ENCODE measurements at places on chromosomes 3 and 15. TPM values are rescaled to one million over a fixed set of nuclear protein-coding genes. Genes with fewer than 3 reads are reported as not detected.

TMEM40 gene
- total RNA-seq, result not detected

PLSCR2 gene
- not detected for total RNA-seq

TRIM42 gene
- total RNA-seq, result not detected

CHRNA7 gene
- not detected for total RNA-seq

MCTP2 gene
- total RNA-seq, result 16.3 TPM

- DNase-seq, result no peak
These were observed 897 bp upstream of the CHL1 start for GRCh38 chr3:195666-196065.

DNA sequence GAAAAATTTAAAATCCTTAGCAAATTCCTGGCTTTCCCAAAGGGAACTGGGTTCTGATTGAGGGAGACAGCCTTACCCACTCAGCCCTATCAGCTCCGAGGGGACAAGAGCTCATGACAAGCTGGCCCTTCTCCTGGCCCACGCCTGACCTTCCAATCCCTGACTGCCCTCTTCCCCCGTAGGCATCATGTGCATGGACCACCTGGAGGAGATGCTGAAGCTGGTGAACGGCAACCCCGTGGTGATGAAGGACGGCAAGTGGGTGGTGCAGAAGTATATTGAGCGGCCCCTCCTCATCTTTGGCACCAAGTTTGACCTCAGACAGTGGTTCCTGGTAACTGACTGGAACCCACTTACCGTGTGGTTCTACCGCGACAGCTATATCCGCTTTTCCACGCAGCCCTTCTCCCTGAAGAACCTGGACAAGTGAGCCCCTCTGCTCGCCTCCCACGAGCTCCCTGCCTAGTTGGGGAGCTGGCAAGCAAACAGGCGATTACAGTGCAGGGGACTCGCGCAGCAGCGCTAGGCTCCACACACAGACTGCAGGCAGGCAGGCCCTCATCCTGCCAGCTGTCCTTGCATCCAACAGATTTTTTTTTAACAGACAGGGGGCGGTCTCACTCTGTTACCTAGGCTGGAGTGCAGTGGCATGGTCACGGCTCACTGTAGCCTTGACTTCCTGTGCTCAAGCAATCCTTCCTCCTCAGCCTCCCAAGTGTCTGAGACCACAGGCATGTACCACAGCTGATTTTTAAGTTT is 16.8 kb downstream of the RPUSD3 start:
- DNase-seq, result peak; percentile 86

DNA sequence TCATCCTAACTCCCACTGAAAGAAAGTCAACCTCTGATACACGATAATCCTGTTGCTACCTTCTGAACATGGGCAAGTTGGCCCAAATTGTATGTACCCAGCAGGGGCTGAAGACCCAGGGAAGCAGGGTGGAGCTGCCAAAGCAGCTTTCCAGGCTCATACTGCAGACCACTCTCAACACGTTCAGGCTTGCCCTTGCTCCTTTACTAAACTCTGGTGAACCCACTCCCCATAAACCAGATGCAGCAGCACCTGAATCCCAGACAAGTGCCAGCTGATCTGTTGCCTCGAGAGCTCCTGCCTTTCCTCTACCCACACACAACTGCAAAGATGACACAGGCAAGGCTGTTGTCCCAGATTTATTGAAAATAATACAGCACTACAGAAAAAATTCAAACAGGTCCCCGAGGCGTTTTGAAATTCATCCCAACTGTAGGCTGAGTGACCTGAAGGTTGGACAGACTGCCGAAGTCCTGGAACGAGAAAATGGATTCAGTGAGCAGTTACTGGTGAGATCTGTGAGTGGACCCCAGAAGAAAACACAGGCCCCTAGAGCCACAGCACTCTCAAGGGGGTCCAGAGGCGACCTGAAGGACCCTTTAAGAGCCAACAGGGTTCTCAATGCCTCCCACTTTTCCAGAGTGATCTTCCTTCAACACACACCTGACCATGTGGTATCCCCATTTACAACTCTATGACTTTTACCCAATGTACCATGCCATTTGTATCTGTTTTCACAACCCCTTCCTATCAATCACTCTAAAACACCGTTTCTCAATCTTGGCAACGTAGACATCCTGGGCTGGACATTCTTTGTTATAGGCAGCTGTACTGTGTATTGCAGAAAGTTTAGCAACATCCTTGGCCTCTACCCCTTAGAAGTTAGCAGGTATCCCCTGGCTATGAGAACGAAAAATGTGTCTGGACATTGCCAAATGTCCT is 3.6 kb downstream of the RPS17 start:
- peak; percentile 18 for DNase-seq

- peak; percentile 58 for DNase-seq
These were observed 143.2 kb downstream of the DNAJB8 start for GRCh38 chr3:128323206-128324081.

DNA sequence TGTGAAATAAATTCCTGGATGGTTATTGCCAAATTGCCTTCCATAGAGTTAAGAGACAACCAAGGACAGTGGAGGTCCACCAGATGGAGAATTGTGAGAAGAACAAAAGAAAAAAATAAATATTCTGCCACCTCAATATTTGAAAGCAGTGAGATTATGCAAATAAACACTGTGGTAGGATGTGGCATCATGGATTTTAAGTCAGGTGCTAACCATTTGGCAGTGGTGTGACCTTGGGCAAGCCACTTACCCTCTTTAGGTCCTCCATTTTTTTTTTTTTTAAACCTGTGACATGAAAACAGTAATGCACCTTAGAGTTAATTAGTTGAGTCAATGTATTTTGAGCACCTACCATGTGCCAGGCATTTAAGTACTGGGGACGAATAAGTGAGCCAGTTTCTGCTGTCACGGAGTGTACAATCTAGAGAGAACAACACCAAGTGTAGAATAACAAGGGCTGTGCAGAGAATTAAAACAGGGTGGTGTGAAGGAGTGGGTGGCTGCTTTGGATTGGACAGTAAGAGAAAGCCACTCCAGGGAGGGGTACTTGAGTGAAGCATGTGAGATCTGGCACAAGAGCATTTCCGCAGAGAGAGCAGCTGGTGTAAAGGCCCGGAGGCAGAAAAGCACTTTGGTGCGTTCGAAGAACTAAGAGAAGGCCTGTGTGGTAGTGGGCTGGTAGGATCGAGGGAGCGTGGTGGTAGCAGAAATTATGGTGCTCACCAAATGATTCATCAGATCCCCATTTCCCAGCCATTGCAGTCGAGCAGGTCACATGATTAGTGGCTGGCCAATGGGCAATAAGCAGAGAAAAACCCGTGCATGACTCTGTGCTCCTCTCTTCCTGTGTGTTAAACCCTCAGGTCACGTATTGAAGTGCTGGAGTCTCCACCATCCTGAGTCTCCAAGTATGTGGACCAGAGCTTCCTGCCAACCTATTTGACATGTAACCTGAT is 39.2 kb downstream of the CCK start:
- DNase-seq, result no peak

GRCh38 chr3:65005486-65005885 is 317.7 kb upstream of the ADAMTS9 start:
- DNase-seq, result no peak

DNA sequence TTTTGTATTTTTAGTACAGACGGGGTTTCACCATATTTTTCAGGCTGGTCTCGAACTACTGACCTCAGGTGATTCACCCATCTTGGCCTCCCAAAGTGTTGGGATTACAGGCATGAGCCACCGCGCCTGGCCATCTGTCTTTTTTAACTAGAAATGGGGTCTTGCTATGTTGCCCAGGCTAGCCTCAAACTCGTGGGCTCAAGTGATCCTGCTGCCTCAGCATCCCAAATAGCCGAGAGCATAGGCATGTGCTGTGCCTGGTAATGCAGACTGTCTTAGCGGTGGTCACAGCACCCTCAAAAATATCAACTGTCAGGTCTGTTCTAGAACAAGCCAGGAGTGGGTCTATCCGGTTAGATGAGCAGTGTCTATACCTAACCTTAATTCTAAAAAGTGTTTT is 48.2 kb downstream of the SPATA12 start:
- DNase-seq, result no peak

- no peak for DNase-seq
These were observed 522.6 kb upstream of the SEMA6D start for GRCh38 chr15:47194718-47195117.

DNA sequence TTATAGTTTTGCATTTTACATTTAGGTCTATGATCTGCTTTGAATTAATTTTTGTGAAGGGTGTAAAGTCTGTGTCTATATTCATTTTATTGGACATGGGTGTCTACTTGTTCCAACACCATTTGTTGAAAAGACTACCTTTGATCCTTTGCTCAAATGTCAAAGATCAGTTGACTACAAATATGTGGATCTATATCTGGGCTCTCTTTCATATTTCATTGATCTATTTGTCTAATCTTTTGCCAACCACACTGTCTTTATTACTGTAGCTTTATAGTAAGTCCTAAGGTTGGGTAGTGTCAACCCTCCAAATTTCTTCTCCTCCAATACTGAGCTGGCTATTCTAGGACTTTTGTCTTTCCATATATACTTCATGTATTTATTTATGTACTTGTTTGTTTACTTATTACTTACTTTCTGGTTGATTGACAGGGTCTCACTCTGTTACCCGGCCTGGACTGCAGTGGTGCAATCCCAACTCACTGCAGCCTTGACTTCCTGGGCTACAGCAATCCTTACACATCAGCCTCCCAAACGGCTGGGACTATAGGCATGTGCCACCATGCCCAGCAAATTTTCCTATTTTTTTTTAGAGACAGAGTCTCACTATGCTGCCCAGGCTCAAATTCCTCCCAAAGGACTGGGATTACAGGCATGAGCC is 53.8 kb upstream of the TTBK2 start:
- no peak for DNase-seq

DNA sequence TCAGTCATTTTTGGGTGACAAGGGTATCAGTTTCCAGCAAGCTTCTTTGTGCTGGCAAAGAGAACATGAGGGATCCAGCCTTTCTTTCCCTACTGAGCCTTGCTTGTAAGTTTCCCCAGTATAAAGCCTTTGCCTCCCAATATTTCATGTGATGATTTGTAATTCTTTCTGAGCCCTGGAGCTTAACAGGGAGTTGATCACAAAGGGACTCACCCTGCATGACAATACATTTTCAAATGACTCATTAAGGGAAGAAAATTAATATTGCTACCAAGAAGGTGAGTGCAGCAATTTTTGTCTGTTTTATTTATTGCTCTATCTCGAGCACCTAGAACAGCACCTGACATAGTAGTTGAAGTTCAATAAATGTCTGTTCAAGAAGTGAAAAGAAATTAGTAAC is 27.7 kb downstream of the OXSM start:
- no peak for DNase-seq

- DNase-seq, result peak; percentile 92
These were observed 2.6 kb downstream of the FAM43A start for GRCh38 chr3:194688200-194688740.

DNA sequence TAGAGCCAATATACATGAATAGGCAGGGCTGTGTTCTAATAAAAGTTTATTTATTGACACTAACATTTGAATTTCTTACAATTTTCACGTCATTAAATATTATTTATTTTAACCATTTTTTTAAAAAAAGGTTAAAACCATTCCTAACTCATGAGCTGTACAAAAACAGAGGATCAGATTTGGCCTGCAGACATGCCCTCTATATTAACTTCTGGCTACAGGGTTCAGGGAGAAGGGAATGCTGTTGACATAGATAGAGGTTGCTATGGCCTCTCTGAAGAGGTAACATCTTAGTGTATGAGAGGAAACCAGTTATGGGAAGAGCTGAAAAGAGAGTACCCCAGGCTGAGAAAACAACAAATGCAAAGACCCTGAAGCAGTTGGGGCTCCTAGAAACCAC is 19.1 kb upstream of the RAP2B start:
- no peak for DNase-seq

- DNase-seq, result no peak
These were observed 846.6 kb downstream of the MCTP2 start for GRCh38 chr15:95078003-95078402.

- DNase-seq, result no peak
These were observed 65.1 kb downstream of the PRICKLE2 start for GRCh38 chr3:64160000-64160695.

DNA sequence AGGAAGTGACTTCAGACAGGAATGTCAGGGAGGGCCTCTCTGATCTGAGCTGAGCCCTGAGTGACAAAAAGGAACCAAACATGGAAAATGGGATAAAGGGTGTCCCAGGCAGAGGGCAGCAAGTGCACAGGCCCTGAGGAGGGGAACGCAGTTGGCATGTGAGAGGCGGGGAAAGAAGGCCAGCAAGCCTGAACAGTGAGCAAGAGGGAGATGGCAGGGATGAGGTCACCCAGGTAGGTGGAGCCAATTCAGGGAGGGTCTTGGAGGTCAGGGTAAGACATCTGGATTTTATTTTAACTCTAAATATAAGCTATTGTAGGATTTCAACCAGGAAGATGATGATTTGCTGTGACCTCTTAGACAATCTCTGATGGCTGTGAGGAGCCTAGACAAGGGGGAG is 167.7 kb downstream of the LRTM1 start:
- DNase-seq, result no peak

DNA sequence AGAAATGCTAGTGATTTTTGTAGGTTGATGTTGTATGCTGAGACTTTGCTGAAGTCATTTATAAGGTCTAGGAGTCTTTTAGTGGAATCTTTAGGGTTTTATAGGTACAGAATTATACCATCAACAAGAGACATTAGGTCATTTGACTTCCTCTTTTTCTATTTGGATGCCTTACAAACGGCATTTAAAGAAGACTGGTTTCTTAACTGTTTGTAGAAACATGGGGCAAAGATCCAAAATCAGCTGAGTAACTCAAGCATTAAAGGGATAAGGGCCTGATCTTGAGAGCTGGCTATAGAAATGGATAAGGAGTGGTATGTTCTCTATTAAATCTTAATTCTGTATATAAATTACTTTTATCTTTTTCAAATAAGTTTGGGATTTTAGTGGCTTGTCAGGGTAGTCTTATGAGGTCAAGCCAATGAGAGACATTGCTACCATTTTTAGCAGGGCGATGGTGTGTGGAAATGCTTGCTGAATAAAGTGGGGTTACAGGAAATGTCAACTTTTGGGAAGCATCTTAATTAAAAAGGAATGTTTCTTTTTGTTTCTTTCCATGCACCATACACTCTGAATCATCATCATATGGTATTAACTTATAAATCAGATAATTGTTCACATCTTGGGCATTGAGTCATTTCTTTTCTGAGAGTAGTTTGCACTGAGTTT is 197.7 kb upstream of the GBE1 start:
- no peak for DNase-seq

Measured in osteoblast (primary cell).